Type B pancreatic cell (in vitro differentiated cells): ENCODE measurements at places on chromosomes 16 and 17.

- DNase-seq, result no peak
Measured at GRCh38 chr16:22360963-22361659, 13.3 kb downstream of the CDR2 start.

GRCh38 chr17:5344914-5345313 lies 62.8 kb downstream of the RABEP1 start:
- DNase-seq, result no peak

GRCh38 chr16:12800817-12801216 lies 2.9 kb downstream of the CPPED1 start:
- DNase-seq, result no peak

GRCh38 chr16:68704232-68704867 lies 32.7 kb upstream of the CDH1 start:
- DNase-seq, result peak; percentile 78

- no peak for DNase-seq
Measured at GRCh38 chr17:81491181-81491581, 21.4 kb downstream of the ACTG1 start.

GRCh38 chr16:30937692-30938091 lies 11.2 kb upstream of the ORAI3 start:
- DNase-seq, result no peak

DNA sequence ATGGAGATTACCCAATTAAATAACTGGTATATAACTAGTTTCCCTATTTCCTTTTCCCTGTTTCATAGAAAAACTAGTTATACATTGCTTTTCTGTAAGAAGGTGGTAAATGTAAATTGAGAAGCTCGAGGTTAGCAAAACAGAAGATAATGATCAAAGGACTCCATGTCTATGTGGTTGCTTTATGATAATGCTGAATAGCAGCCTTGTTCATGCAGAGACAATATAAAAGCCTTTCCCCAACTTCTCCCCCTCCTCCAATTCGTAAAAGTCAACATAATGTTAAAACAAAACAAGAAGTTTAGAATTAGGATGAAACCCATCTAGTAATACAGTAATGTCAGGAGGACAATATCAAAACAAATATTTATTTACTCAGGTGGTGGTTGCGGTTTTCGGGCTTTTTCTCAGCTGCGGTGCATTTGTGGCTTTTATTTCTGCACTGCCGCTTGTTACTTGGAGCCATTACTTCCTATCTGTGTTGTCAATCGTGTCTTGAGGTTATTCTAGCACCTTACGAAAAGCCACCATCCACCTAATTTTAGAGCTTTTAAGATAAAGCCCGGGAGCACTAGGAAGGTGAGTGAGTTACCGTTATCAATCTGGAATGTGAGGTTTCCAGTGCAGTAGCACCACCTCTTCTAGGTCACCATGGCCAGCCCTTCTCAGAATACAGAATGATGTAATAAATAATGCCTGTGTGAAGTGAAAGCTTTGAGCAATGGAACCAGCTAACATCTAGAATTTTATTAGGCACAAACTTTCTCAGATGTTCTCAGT lies 297.5 kb downstream of the CDH13 start:
- DNase-seq, result no peak

- no peak for DNase-seq
Measured at GRCh38 chr17:74647871-74648672, 24.5 kb upstream of the CD300E start.

DNA sequence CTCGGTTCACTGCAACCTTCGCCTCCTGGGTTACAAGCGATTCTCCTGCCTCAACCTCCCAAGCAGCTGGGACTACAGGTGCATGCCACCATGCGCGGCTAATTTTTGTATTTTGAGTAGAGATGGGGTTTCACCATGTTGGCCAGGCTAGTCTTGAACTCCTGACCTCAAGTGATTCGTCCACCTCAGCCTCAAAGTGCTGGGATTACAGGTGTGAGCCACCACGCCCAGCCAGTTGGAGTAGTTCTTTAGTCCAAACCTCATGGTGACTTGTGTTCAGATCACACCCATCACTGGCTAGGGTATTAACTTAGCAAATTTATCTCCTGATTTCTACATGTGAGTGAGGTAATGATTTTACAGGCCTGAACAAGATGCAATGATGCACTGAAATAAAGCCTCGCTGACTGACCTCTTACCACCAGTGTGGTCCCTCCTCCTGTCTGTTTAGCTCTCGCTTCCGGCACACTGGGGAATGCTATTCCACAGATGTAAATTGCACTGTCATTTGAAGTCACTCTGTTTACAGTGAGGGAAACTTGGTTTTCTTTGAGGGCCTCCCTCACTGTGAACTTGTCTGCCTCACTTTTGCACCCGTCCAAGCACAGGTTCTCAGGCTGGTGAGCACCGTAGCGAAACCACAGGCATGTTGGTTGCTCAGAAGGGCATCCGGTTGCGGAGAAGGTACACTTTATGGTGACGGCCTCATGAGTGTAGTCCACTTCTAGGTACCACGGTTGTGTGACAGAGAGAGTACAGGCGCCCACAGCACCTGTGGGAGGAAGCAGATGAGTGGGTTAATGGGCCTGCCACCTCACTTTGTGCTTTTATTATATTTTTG lies 5.5 kb downstream of the IGSF6 start:
- peak; percentile 59 for DNase-seq

GRCh38 chr17:27669850-27670249 lies 38.9 kb downstream of the LGALS9 start:
- DNase-seq, result no peak

GRCh38 chr17:58822148-58823050 lies 66.7 kb downstream of the PPM1E start:
- DNase-seq, result no peak

DNA sequence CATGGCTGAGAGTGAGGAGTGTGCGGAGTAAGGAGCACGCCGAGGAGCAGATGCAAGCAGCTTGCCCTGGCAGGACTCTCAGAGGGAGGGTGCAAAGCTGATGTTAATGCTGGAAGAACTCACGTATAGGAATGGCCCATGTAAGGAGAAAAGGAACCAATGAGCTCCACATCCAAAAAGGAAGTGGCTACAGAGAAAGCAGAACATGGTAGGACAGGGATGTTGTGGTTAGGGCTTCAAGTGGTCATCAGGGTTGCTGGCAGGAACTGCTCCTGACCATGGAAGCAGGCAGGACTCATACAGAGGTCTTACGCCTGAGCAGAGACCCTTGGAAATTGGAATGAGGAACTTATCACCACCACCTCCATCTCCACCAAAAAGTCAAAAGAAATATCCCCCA lies 5.2 kb downstream of the MYO1D start:
- DNase-seq, result no peak

GRCh38 chr17:72126575-72127486 lies 6.0 kb downstream of the SOX9 start:
- DNase-seq, result no peak

DNA sequence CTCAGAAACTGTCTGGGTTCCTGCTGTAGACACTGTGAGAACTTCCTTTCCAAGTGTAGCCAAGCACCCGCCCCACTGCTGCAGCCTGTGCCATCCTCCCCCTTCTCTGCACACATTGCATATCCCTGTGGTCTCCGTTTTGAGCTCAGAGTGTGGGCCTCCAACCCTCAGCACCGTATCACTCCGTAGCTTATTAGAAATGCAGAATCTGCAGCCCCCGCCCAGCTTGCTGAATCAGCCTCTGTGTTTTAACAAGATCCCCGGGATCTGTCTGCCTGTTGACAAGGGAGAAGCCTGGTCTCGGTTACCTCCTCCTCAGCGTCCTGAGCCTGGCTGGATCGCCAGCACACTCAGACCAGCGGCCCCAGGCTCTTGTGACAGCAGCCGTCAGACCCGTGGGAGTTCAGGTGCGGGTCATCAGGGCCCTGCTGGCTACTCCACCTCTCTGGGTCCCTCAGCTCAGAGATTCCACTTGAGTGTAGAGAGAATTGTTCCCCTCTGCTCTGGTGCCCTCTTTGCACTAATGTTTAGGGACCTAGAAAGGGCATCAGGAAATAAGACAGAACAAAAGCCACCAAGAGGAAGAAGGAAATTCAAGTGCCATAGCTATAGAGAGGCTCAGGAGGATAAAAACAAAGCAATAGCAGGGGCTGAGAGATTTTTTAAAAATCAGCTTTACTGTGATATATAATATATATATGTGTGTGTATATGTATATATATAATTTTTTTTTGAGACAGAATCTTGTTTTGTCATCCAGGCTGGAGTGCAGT lies 92.3 kb downstream of the PITPNC1 start:
- no peak for DNase-seq

- DNase-seq, result no peak
Measured at GRCh38 chr16:398561-399339, 1.8 kb downstream of the NME4 start.

- no peak for DNase-seq
Measured at GRCh38 chr16:58016840-58017446, 8.6 kb upstream of the MMP15 start.

- DNase-seq, result peak; percentile 85
Measured at GRCh38 chr17:7857713-7858521, at the start of gene CYB5D1. CYB5D1 (plus strand) TSS chr17:7858003; CDS start chr17:7858135, 132 bp downstream.

DNA sequence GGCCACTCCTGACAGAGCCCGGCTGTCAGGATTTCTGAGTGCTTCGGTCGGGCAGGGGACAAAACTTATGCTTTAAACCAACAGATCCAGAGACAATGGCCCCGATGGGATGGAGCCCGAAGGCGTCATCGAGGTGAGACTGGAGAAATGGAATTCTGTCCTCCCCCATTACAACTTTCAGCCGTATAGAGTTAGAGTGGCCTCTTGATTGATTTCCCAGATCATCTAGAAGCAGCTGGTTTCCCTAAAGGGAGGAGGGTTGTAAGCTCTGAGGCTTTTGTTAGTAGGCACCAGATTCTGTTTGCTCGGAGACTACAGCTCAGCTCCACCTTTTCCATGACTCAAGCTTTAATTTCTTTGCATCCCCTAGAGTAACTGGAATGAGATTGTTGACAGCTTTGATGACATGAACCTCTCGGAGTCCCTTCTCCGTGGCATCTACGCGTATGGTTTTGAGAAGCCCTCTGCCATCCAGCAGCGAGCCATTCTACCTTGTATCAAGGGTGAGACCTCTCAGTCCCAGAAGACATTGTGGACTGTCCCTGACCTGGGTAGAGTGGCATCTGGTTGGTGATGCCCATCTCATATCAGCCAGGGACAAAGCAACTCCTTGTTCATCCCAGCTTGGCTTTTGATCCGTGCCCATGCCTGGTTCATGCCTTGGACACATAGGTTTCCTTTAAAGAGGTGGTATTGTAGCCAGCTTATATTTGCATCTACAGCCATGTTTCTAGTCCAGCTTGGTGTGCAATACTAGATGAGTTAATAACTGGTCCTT lies 5.1 kb upstream of the CD68 start:
- DNase-seq, result no peak

DNA sequence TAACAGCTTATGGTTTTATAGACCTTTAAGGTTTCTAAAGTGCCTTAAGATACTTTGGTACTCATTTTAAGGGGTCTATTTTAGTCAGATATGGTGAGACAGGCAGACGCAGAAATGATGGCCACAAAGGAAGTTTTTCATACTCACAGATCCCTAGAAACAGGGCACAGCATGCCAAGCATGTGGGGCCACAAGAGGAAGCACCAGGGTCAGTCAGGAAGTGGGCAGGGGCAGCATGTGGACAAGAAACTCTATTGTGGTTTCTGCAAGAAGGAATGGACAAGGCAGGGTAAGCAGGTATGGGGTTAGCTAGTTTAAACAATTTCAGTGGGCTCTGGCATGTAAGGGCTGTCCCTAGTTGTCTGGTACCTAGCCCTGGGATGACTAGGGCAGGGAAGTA lies 8.5 kb downstream of the EFCAB3 start:
- DNase-seq, result no peak

GRCh38 chr16:4522051-4522581 lies 16.5 kb downstream of the CDIP1 start:
- DNase-seq, result no peak

DNA sequence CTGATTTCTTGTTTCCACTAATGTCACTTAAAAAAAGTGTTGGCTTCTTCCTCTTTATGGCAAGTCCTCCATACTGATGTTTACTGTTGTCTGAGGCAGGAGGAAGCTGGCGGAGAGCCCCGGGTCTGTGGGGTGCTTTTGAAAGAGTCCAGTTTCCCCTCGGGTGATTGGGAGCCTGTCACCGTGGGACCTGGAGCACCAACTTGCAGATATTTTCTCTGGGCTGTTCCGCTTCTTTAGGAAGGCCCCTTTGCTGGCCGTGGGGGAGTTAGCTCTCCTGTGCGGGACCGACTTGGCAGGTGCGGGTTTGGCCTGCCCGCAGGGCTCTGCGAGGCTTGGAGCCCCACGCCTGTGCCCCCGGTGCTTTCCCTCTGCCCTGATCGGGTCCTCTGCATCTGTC lies 3.1 kb downstream of the BANP start:
- DNase-seq, result no peak

DNA sequence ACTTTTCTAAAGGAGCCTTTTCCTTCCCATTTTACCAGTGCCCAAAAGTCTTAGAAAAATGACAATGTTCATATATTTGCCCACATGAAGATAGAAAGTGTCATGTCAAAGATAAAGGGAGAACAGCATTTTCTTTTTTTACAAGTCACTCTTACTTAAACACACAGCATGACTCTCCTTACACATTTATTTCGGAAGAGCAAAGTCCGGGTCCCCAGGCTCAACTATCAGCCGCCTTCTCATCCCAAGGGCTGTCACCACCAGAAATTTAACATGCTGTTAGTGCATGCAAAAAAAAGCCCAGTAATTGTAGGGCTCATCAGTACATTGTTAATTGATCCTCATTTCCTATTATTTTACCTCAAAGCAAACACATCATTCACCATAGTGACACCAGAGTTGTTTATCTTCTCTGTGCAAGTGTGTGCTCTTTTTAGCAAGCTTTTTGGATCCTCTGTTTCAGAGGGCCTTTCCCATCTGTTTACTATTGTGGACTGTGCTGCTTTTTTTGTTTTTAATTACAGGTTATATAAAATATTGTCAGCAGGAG lies 560.3 kb downstream of the WWOX start:
- no peak for DNase-seq

GRCh38 chr17:8785547-8786413 lies 13.4 kb downstream of the MFSD6L start:
- DNase-seq, result peak; percentile 87

DNA sequence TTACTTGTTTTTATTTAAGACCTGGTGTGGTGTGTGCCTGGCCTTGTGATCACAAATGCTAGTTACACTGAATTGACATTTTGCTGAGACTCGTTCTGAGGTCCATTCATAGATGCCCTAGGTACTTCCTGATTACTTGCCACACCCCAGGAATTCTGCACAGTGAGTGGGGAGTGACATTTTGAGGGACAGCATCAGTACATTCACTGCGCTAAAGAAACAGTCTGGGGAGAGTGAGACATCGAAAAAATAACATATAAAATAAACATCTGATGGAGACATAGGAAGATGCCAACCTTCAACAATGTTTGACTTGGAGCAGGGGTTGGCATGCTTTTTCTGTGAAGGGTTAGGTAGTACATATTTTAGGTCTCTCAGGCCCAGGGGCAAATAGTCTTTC lies 30.4 kb downstream of the ABCC1 start:
- DNase-seq, result no peak

GRCh38 chr17:81665205-81666091 lies 957 bp downstream of the OXLD1 start:
- DNase-seq, result no peak

GRCh38 chr17:42564815-42565522 lies 1.9 kb upstream of the MLX start:
- no peak for DNase-seq

DNA sequence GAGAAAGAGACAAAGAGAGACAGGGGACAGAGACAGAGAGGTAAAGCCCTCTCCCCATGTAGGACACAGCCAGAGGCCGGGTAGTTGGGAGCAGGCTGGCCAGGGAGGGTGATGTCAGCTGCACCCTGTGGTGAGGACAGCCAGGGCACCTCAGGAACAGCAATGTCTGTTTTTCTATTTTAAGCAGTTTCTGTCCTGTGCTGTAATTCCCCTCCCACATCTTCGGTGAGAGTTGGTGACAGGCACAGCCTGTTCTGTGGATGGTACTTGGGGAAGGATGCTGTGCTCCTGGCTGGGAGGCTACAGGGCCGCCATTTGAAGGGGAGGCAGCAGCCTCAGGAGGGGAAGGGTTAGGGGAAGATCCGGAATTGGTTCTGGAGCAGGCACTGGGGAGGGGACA lies 163.5 kb downstream of the SDK2 start:
- DNase-seq, result no peak
